A549 treated with GW870086 at 1 μM for 4 hours (cell line): ENCODE measurements at places on chromosomes 2 and 18. TPM values are rescaled to one million over a fixed set of nuclear protein-coding genes. Genes with fewer than 3 reads are reported as not detected.

Gene NCKAP5
- 0.67 to 1.2 TPM (median 0.81 TPM) in 5 replicates for total RNA-seq

Gene CIB4
- total RNA-seq, result 0.40 to 0.50 TPM in 2 of 5 replicates, not detected in the others

Gene CYTIP
- not detected in 5 replicates for total RNA-seq

Gene CRYGD
- total RNA-seq, result not detected in 5 replicates
